ENCODE measurements at places on chromosomes 1 and 21.

DNA sequence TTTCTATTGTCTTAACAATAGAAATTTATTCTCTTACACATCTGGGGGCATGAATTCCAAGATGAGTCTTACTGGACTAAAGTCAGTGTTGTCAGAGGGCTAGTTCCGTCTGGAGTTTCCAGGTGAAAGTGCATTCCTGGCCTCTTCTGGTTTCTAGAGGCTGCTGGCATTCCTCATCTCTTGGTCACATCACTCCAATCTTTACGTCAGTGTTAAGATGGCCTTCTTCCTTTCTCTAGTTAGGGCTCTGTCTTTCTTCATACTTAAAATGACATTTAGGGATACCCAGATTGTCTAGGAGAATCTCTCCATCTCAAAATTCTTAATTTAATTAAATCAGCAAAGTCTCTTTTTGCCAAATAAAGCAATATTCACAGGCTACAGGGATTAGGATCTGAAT is 13.3 kb upstream of the PDC start:
- DNase-seq = no peak

GRCh38 chr1:242731446-242731845 is 206.9 kb upstream of the PLD5 start:
- no peak for DNase-seq

DNA sequence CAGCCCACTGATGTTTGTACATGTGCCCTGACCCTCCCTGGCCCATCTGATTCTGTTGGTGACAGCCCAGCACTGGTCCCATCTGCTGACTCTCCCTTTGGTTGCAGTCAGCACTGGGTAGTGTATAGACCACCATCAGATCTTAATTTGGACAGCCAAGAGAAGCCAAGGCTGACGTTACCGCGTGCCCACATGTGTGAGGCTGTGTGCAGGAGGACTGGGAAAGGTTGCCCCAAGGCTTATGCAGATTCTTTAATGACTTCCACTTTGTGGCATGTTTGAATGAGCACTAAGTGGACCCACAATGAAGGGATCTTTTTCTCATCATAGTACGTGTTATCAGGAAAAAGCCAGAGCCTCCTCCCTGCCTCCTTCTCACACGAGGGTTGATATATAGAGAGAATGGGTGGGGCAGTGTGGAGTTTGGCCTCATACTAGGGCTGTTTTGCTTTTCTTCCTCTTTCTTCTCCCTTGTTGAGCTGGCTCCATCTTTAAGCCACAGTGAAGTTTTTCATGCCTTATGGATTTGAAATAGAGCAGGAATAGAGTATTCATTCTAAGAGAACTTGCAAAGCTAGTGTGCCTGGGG is 93.5 kb downstream of the NAV1 start:
- DNase-seq = no peak

DNA sequence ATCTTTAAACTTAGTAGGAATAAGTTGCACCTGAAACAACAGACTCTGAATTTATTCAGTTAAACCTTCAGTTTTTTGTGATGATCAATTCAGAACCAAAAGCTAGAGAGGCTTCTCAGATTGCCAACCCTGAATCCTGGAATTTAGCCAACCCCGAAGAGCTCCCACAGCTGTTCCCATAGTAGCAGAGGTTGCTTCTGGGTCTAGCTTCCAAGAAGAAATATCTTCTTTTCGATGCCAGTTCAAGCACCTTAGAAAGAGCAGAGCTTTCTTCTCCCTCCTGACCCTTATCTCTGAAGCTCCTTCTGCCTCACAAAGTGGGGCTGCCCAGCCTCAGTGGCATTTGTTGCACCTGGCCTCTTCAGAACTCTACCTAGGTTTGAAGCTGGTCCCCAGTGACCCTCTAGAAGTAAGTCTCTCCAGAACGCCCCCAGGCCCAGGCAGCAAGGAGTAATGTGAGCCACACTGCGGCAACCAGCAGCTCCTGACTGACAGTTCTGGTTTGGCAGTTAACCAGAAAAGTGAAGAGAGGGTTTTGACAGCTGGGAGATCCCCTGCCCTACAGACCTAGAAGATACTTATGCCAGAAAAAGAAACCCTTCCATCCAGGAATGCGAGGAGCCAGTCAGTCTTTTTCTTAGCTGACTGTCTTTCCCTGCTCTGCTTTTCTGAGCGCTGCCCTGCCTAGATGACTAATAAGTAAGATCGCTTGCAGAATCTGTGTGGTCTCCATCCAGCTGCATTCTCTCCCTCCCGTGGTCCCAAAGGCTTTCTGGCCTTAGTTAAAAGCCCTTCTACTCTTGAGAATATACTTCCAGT is 165.9 kb downstream of the ADGRL4 start:
- no peak for DNase-seq

- no peak for DNase-seq
Measured at GRCh38 chr1:52057255-52057654, 1.2 kb downstream of the BTF3L4 start.

- peak; percentile 12 for DNase-seq
Measured at GRCh38 chr1:112501810-112502641, 6.7 kb upstream of the WNT2B start.

- DNase-seq = no peak
Measured at GRCh38 chr1:247407180-247407616, 8.8 kb upstream of the NLRP3 start.

GRCh38 chr1:163540727-163541126 is 219.0 kb downstream of the NUF2 start:
- no peak for DNase-seq

- DNase-seq = no peak
Measured at GRCh38 chr1:248825573-248825908, 174 bp downstream of the SH3BP5L start.

GRCh38 chr1:58710190-58711085 is 10.6 kb upstream of the MYSM1 start:
- no peak for DNase-seq

DNA sequence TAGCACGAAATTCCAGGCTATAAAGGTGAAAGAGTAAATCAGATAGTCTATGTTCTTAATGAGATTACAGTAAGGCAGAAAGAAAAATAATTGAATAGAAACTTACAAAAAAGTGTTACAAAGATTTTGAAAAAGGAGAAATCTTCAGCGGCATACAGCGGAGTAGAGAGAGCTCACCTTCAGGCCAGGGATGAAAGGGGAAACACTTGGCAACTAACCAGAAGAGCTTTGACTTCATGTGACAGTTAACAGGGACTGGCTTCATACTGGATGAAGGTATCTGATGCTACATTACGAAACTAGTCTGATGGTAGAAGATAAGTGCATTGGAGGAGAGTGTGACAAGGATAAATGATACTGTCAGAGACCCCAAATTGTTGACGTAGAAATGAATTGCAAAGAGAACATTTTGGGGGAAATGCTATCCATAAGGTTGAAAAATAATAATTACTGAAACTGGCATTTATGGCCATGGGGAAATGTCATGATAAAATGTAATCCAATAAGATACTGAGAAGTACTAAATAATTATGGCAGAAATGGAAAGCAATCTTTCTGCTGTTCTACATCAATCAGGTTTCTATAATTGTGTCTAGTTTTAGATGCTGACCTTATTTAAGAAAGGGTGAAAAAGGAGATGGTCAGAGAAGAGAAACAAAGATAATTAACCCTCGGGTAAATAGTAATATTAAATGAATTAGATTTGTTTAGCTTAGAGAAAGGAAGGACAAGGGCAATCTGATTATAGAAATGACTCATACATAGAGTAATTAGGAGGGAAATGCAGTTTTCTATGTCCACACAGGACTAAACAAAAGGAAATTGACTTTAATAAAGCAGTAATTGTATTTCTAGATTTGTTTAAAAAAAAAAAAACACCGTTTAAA is 808.7 kb downstream of the NCAM2 start:
- DNase-seq = no peak

- DNase-seq = no peak
Measured at GRCh38 chr21:44965251-44966022, 25.6 kb downstream of the SLX9 start.

GRCh38 chr1:64505944-64506655 is 36.2 kb downstream of the CACHD1 start:
- peak; percentile 63 for DNase-seq

DNA sequence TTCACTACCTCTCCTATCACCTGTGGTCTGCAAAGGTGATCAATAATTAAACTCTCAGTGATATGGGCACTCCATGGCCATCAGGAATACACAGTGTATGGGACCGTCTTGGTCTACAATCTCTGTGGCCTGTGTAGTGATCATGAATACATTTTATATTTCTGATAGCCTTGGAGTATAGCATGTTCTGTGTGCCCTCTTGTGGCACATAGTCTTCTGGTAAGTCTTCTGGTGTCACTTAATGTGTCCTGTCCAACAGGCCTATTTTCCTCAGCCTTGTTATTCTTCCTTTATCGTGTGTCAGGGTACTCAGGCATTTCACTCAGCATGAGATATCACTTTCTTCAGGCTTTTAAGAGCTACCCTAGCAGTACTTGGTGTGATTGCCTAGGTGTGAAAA is 393.6 kb downstream of the AGBL4 start:
- DNase-seq = no peak

DNA sequence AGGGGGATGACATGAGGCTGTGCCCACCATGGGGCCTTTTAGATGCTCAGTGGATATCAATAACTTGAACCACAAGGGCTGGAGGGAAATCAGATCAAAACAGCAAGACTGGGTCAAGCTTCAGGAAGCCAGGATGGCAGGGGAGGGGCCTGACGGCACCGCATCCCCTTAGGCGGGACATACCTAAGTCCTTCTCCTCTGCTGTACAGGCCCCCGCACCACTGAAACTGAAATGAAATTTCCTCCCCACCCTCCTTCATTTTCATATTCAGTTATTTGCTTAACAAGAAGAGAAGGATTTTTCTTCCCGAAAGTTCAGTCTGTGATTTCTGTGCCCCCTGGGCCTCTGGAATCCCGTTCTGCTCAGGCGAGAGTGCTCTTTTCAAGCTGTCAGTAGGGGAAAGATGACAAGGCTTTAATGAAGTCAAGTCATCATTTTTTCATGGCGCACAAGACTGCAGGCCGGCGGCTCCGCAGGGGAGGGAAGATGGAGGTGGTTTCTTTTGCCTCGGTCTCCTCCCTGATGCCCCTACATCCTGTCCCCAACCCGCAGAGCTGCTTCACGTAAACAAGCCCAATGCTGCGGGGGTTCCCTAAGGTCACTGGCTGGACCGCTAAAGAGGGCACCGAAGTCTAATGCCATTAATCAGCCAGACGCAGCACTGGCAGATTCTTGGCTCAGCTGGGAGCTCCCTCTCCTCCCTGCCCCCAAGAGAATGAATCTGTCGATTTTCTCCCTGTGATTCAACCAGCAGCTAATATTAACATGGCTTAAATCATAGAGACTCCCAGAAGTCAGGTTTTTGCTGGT is 264.8 kb downstream of the C1orf94 start:
- DNase-seq = no peak

- DNase-seq = no peak
Measured at GRCh38 chr1:225447650-225448089, 19.8 kb upstream of the LBR start.

DNA sequence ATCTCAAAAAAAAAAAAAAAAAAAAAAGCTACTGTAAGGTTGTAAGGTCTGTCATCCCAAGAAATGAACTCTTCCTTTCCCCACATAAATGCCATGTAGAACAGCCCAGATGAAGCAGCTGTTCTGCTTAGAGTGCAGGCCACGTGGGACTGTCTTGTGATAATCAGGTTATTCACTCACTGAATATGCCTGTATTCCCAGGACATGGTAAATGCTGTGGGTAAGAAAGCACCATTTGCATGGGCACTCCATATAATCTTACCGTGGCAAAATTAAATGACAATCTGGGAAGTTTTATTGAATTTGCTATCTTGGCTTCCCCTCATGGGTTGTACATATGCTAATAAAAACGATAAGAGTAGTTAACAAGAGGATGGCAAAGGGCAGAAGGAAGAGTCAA is 13.8 kb downstream of the RGS5 start:
- no peak for DNase-seq

GRCh38 chr1:26701995-26702679 is 6.3 kb downstream of the ARID1A start:
- DNase-seq = no peak

- DNase-seq = no peak
Measured at GRCh38 chr1:116290085-116290705, 82.8 kb upstream of the ATP1A1 start.

GRCh38 chr1:224660074-224660473 is 44.0 kb downstream of the CNIH3 start:
- no peak for DNase-seq

- no peak for DNase-seq
Measured at GRCh38 chr1:9112961-9113880, 15.7 kb downstream of the GPR157 start.

- no peak for DNase-seq
Measured at GRCh38 chr1:218499011-218499691, 154.0 kb downstream of the TGFB2 start.

DNA sequence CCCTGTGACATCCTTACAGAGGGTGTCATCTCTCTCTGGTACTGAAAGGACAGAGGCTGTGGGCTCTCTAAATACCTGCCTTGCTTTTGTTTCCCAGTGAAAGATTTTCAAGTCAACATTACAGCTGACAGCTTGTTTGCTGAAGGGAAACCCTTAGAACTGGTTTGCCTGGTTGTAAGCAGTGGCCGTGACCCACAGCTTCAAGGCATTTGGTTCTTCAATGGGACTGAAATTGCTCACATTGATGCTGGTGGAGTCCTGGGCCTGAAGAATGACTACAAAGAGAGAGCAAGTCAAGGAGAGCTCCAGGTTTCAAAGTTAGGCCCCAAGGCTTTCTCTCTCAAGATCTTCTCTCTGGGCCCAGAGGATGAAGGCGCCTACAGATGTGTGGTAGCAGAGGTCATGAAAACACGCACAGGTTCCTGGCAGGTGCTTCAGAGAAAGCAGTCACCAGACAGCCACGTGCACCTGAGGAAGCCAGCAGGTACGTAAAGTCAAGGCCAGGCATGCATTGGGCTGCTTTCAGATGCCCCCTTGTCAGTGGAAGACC is 11.8 kb downstream of the CD101 start:
- no peak for DNase-seq

DNA sequence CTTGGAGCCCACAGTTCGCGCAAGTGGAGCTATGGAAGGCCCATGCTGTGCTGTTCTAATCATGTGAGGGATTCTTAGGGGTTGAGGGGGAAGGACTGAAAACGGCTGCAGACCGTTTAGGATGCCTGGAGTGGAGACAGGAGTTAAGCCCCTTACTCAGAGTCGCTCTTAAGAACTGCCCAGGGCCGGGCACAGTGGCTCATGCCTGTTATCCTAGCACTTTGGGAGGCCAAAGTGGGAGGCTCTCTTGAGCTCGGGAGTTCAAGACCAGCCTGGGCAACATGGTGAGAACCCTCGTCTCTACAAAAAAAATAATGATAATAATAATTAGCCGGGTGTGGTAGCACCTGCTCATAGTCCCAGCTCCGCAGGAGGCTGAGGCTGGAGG is 1.1 kb downstream of the ZNF672 start:
- no peak for DNase-seq

- no peak for DNase-seq
Measured at GRCh38 chr1:39689214-39689613, 2.0 kb downstream of the HPCAL4 start.

GRCh38 chr1:32536764-32537163 is 2.5 kb upstream of the ZBTB8A start:
- DNase-seq = no peak

- no peak for DNase-seq
Measured at GRCh38 chr1:154877370-154877974, 7.4 kb upstream of the KCNN3 start.

- DNase-seq = no peak
Measured at GRCh38 chr1:192453360-192453992, 122.1 kb upstream of the RGS1 start.

GRCh38 chr1:24319312-24319863 is at the start of gene GRHL3:
Gene GRHL3 (plus strand): TSS chr1:24319357. CDS start chr1:24319552, 195 bp downstream.
- peak; percentile 51 for DNase-seq

GRCh38 chr1:2044510-2045319 is 5.5 kb upstream of the PRKCZ start:
- DNase-seq = peak; percentile 42

GRCh38 chr1:193229136-193229535 is 42.7 kb upstream of the B3GALT2 start:
- no peak for DNase-seq
